Activated naive CD8-positive, alpha-beta T cell treated with anti-CD3 and anti-CD28 coated beads, Interleukin-2, amount 50 U/mL, for 24 hours (primary cell): ENCODE measurements at places on chromosomes 5 and 9.

- H3K36me3 ChIP-seq, result no peaks in the 10 kb centered on the region
- H3K27me3 ChIP-seq, result peaks cover 9% of the 10 kb centered on the region
- H3K27ac ChIP-seq, result no peak overlapping the region
- no peaks in the 10 kb centered on the region for H3K4me1 ChIP-seq
- DNase-seq, result no peak
Observed at GRCh38 chr9:27791311-27791710, 218.0 kb upstream of the C9orf72 start.

DNA sequence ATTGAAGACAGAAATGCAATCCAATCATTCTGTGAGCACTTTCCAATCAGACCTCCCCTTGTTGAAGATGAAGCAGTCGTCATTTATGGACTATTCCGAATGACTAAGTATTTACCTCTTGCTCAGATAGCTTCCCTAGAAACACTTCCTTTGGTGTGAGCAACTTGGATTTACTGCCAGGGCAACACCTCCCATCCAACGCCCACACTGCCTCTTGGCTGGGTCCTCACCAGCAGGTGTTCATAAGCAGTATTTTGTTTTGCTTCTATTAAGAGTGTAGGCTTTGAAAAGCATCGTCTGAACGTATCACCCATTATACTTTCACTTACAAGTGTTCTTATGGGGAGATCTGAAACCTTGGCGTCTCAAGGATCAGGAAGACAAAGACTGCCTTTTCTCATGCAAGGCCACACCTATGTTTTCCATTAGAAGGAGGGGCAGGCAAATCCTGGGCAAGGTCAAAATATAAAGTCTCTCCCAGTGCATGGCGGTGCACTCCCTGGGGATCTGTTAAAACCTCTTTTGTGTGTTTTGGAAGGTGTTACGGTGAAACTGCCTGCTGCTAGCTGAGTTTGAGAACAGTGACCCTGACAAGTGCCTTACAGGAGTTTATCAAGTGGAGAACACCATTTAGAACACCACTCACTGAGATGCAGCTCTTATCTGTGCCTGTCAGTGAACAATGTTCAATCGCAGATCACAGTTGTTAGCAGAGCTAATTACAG is 10.6 kb upstream of the MARCHF3 start:
- H3K36me3 ChIP-seq, result peaks cover 2% of the 10 kb centered on the region
- no peak for DNase-seq
- H3K27me3 ChIP-seq, result no peaks in the 10 kb centered on the region
- H3K4me3 ChIP-seq, result no peak overlapping the region

- H3K36me3 ChIP-seq, result peaks cover 87% of the 10 kb centered on the region
- H3K27me3 ChIP-seq, result no peaks in the 10 kb centered on the region
- DNase-seq, result peak; percentile 70
- H3K27ac ChIP-seq, result peak overlapping the region; percentile 92
- H3K4me1 ChIP-seq, result peaks cover 66% of the 10 kb centered on the region
- peak overlapping the region; percentile 68 for H3K4me3 ChIP-seq
Observed at GRCh38 chr5:151123897-151124751, 33.5 kb downstream of the ANXA6 start.

GRCh38 chr5:2588850-2589501 is 162.5 kb downstream of the IRX2 start:
- H3K27ac ChIP-seq, result no peak overlapping the region
- DNase-seq, result no peak

GRCh38 chr9:101618698-101619097 is 23.9 kb upstream of the PPP3R2 start:
- H3K4me1 ChIP-seq, result no peaks in the 10 kb centered on the region
- no peaks in the 10 kb centered on the region for H3K36me3 ChIP-seq
- H3K27ac ChIP-seq, result no peak overlapping the region
- no peaks in the 10 kb centered on the region for H3K27me3 ChIP-seq
- no peak overlapping the region for H3K4me3 ChIP-seq

DNA sequence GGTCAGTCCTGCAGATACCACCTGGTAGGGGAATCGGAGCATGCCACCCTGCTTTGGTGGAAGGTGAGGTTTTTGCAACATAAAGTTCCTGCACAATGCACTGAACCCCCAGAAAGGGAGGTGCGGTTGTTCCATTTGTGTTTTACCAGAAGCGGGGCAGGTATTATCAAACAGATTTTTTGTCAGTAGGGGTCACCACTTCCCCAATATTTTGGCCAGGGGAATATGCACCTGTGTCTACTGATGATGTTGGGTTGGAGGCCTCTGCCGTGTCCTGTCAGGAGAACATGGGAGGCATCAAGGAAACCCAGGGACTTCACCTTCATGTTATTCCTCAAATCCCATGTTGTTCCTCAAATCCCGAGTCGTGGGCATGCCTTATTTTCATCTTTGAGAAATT is 438.7 kb downstream of the NTRK2 start:
- no peak overlapping the region for H3K4me3 ChIP-seq
- H3K4me1 ChIP-seq, result no peaks in the 10 kb centered on the region
- H3K27me3 ChIP-seq, result peaks cover 5% of the 10 kb centered on the region
- H3K27ac ChIP-seq, result no peak overlapping the region
- no peaks in the 10 kb centered on the region for H3K36me3 ChIP-seq
- DNase-seq, result no peak

DNA sequence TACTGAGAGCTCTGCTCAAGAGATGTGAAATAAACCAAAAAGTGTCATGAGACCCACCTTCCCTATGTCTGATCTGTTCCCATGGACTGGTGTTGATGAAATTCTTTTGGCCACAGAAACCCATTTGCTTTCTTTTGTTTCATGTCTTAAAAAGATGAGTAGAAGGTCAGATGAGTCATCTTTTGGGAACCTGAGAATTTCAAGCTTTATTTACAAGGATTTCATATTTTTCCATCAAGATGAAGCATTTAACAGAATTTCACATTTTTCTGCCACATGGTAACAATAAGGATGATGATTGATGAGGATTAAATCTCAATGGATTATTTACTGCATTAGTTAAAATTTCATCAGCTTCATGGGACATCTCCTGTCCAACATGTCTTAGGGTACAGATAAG is 337.8 kb downstream of the DEPDC1B start:
- no peaks in the 10 kb centered on the region for H3K36me3 ChIP-seq
- H3K27ac ChIP-seq, result no peak overlapping the region
- H3K4me3 ChIP-seq, result no peak overlapping the region
- DNase-seq, result no peak

DNA sequence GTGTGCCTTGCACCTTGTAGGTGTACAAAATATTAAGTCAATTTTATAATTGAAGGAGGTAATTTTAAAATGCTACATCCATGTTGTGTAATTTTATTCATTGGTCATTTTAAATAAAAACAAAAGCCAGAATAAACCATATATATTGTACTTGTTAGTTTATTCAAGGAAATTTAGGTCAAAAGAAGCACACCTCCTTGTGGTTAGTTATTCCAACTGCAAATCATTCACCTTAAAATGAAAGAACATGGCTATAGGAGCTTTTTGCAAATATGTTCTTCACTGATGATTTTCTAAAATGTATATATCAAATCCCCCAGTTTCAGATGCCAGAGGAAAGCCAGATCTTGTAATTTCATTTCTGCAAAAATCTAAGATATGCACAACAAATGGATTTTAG is 5.4 kb upstream of the MOCS2 start:
- peaks cover 12% of the 10 kb centered on the region for H3K4me1 ChIP-seq
- no peak for DNase-seq
- no peak overlapping the region for H3K27ac ChIP-seq

- no peaks in the 10 kb centered on the region for H3K36me3 ChIP-seq
- no peaks in the 10 kb centered on the region for H3K27me3 ChIP-seq
- DNase-seq, result peak; percentile 48
- H3K4me3 ChIP-seq, result no peak overlapping the region
Observed at GRCh38 chr9:36855448-36856315, 178.4 kb downstream of the PAX5 start.

DNA sequence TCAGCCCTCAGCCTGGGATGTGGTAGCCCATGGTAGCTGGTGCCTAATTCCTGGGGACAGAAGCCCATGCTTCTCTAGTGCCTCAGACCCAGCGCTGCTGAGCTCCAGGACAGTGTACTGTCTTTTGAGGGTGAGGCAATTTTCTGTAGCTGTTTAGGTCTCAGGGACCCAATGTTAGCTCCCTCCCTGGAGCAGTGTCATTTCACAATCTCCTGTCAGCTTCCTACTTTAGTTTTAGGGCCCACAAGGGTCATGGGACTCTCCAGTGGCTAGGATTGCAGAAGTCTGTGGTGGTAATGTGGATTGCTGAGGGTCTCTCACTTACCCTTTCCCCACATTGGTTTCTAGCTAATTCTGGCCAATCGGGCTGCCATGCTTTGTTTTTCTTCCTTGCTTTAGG is 67.7 kb upstream of the CCL21 start:
- no peak overlapping the region for H3K4me3 ChIP-seq
- H3K4me1 ChIP-seq, result no peaks in the 10 kb centered on the region
- no peak overlapping the region for H3K27ac ChIP-seq
- H3K36me3 ChIP-seq, result no peaks in the 10 kb centered on the region

DNA sequence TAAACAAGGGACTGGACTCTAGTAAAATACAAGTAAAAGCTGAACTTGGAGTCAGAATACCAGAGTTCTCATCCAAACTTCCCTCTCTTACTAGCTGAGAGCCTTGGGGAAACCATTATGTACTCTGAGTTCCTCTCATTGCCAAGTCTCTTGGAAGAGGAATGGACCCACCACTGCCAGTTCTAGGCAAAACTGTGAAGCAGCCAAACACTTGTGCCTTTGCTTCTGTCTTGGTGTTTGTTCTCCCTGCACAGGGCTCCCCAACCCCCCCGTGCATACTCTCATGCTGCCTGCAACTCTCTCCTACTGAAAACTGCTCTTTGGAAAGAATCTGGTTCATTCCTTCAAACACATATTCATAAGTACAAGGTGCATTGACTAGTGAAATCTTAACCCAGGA is 102.6 kb downstream of the PDZD2 start:
- DNase-seq, result no peak
- H3K4me3 ChIP-seq, result no peak overlapping the region

- H3K36me3 ChIP-seq, result no peaks in the 10 kb centered on the region
- no peak for DNase-seq
Observed at GRCh38 chr5:31161781-31162181, 31.7 kb upstream of the CDH6 start.

DNA sequence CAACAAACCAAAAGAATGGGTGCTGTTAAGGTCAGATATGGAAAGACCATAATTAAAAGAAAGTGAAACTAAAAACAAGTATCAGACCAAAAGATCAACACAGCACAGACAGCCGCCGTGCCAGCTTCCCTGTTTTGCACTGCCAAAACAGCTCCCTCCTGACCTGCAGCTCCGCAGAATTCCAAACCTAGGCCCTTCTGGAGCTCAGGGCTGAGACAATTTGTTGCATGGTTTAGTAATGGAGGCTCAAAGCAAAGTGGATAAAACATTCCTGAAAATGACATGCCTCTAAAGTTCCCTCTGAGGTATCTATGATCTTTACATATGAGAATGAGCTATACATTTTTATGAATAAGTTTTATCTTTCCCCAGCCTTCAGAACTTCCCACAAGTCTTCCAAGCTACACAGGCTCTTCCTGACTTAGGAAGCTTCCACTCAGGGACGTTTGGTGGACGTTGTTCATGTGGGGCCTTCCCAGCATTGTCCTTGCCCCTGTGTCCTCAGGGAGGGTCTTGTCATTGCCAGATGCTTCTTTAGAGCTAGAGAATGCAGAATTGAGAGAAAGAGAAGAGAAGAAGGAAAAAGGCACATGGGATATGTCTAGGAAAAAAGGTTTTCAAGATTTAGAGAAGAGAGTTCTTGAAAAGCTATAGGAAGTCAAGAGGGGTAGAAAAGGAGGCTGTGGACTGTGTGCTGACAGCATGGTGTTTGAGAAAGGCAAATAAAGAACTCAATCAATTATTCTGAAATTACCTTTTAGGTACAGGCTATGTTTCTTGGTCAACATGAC is 28.4 kb upstream of the SSBP2 start:
- H3K27ac ChIP-seq, result peak overlapping the region; percentile 89
- H3K27me3 ChIP-seq, result no peaks in the 10 kb centered on the region
- H3K4me1 ChIP-seq, result peaks cover 20% of the 10 kb centered on the region
- H3K36me3 ChIP-seq, result no peaks in the 10 kb centered on the region
- H3K4me3 ChIP-seq, result peak overlapping the region; percentile 80
- peak; percentile 47 for DNase-seq

GRCh38 chr5:171961117-171961516 is 45.3 kb downstream of the FBXW11 start:
- peak overlapping the region; percentile 91 for H3K27ac ChIP-seq
- H3K27me3 ChIP-seq, result no peaks in the 10 kb centered on the region
- H3K4me3 ChIP-seq, result peak overlapping the region; percentile 63
- peaks cover 99% of the 10 kb centered on the region for H3K4me1 ChIP-seq
- DNase-seq, result peak; percentile 54
- peaks cover 24% of the 10 kb centered on the region for H3K36me3 ChIP-seq

- H3K27ac ChIP-seq, result peak overlapping the region; percentile 85
- peaks cover 41% of the 10 kb centered on the region for H3K4me1 ChIP-seq
- H3K36me3 ChIP-seq, result no peaks in the 10 kb centered on the region
Observed at GRCh38 chr5:158514986-158515359, 584.7 kb downstream of the EBF1 start.

GRCh38 chr5:58358501-58359178 is 101.2 kb downstream of the PLK2 start:
- H3K4me3 ChIP-seq, result no peak overlapping the region
- H3K36me3 ChIP-seq, result no peaks in the 10 kb centered on the region
- DNase-seq, result no peak
- no peaks in the 10 kb centered on the region for H3K4me1 ChIP-seq

- peaks cover 27% of the 10 kb centered on the region for H3K4me1 ChIP-seq
- DNase-seq, result no peak
- no peak overlapping the region for H3K27ac ChIP-seq
- H3K4me3 ChIP-seq, result no peak overlapping the region
- H3K27me3 ChIP-seq, result no peaks in the 10 kb centered on the region
- H3K36me3 ChIP-seq, result peaks cover 17% of the 10 kb centered on the region
Observed at GRCh38 chr9:3497857-3498256, 27.9 kb downstream of the RFX3 start.

GRCh38 chr9:37836386-37836785 is 35.8 kb downstream of the DCAF10 start:
- peak overlapping the region; percentile 32 for H3K27ac ChIP-seq
- H3K4me3 ChIP-seq, result no peak overlapping the region
- H3K27me3 ChIP-seq, result no peaks in the 10 kb centered on the region

DNA sequence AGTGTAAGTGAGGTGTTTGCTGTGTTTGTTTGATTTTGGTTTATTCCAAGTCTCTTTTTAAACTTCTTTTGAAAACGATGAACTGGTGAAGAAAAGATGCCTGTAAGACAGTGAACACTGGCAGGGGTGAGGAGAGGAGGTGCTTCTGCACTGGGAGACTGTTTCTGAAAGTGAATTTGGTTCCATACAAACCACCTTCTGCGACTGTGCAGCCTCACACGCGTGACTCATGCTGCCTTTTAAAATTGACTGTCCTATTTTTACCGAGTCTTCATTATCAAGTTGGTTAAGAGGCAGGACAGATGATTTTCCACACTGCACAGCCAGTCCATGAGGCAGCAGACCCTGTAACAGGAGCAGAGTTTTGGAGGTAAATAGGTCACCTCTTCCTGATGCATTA is 340.6 kb downstream of the MTRR start:
- H3K27ac ChIP-seq, result no peak overlapping the region
- H3K4me1 ChIP-seq, result no peaks in the 10 kb centered on the region
- no peak for DNase-seq
- no peaks in the 10 kb centered on the region for H3K36me3 ChIP-seq
- H3K4me3 ChIP-seq, result no peak overlapping the region
